ENCODE measurements at places on chromosomes 5 and 9.

DNA sequence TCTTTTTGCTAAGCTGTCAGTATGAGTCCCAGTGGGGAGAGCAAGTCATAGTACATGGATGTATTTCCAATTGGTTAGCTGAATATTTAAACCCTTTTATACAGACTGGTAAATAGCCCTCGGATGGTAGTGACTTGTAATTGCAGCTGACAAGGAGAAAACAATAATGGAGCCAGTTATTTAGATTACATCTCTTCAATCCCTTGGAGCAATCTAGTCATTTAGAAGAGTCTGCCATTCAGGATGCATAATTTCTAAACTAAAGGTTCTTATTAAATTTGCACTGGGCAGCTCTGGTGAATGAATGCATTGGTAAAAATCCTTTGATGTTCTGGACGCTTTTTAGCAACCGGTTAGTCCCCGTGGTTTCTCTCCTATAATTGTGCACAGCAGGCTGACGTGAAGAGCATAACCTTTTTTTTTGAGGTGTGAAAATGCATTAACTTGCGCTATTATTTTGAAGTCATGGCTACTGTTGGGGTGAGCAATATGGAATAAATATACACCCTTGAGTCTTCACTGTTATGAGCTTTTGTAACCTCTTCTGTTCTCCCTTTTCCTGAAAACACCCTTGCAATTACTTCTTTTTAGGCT, 158.6 kb upstream of the CD180 start:
- DNase-seq, result no peak

- DNase-seq, result no peak
Measured at GRCh38 chr9:134570151-134570621, 71.4 kb upstream of the COL5A1 start.

- DNase-seq, result no peak
Measured at GRCh38 chr5:107263387-107264018, 407.2 kb downstream of the EFNA5 start.

GRCh38 chr5:147898875-147899401, 7.4 kb downstream of the C5orf46 start:
- no peak for DNase-seq

GRCh38 chr9:31520301-31521085, 864.0 kb upstream of the ACO1 start:
- DNase-seq, result no peak

DNA sequence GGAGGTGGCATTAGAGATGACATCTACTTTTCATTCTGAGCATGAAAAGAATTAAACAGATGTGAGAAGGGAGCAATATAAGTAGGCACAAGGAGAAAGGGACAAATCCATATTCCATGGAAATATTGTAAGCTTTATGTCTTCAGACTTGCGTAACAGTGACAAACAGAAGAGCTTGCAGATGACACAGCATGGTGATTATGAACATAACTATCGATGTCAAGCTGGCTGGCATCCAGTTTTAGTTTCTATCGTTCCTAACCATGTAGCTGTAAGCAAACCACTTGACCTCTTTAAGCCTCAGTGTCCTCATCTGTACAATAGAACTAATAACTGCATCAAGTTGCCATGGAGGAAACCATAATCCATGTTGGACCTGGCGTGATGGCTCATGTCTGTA, 246.7 kb upstream of the ADRA1B start:
- no peak for DNase-seq

DNA sequence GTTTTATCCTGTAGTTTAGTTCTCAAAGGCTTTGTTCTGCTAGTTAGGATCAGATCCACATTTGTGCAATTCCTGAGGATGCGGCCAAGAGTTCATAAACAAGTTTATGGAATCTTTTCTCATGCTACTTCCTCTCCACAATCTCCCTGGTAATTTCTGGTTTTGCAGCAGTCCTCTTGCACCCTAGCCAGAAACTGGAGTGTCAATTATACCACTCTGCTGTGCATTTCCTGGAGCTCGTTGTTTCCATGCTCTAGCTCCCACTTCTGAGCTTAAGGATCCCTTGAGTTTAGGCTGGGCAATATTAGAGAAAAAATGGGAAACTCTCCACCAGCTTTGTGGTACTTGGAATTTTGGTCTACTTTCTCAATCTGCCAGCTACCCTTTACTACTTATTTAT, 474.7 kb downstream of the DIRAS2 start:
- DNase-seq, result no peak

- no peak for DNase-seq
Measured at GRCh38 chr5:170648541-170648940, 135.0 kb upstream of the GABRP start.

DNA sequence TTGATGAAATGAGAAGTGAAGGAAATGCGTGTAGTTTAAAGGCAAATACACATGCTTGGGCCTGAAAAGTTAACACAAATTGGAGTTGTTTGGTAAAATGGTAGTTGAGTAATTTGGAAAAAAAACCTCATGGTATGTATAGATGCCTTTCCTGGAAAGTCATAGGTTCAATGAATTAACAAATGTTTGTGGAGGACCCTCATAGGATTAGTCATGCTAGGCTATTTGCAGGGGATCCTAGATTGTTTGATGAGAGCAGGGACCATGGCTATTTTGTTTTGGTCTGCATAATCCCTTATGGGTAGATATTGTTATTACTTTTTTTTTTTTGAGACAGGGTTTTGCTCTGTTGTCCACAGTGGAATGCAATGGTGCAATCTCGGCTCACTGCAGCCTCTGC, 93.5 kb upstream of the NR3C1 start:
- DNase-seq, result no peak

GRCh38 chr9:121322037-121322736, 47.9 kb downstream of the STOM start:
- DNase-seq, result no peak

- DNase-seq, result no peak
Measured at GRCh38 chr5:143606043-143606752, 202.7 kb upstream of the NR3C1 start.

DNA sequence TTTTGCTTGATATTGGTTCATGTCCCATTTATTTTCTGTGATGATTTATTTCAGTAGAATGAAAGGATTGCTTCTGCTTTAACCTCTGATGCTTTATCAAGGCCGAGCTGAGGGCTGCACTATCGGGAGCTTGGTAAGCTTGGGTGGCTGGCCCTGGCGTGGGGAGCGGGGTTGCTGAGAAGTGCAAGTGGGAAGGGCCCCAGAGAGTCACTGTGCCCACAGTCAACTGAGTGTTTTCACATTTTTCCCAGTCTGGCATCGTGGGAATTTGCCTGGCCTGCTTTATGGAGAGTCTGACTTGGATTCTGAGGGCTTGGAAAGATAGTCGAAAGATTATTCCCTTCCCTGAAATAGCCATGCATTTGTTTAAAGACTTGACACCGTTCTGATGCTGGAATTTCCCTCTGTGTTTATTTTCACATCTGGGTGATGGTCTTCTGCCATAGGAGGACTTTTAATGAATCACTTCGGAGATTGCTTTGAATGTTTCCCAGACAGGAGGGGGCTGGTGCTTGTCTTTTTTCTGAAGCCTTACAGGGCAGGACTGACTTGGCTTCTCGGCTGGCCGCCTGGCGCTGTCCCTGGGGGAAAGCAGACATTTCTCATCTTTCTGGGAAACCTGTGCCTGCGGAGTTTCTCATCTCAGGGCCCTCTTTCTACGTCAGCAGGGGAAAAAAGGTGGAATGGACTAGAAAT, 139.0 kb downstream of the BOD1 start:
- no peak for DNase-seq

- peak; percentile 31 for DNase-seq
Measured at GRCh38 chr9:127451858-127452656, 747 bp downstream of the LRSAM1 start.

- no peak for DNase-seq
Measured at GRCh38 chr5:140221697-140222223, 46.8 kb downstream of the CYSTM1 start.

DNA sequence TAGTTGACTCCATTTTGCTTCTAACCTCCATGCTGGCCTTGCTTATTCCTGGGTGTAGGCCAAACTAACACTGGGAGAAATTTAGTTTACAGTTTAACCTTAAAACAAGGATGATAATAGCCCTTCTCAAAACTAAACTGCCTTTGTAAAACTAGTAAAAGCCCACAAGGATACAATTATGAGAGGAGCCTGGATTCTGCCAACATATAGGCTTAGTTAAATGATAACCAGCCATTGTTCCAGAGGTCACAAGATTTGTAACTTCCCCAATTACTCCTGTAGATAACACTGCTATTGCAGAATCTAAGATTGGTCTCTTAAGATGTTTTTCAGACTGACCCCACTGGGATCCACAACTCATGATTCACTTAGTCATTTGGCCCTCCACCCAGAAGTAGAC, 2300.3 kb upstream of the C9orf72 start:
- no peak for DNase-seq

- no peak for DNase-seq
Measured at GRCh38 chr5:113293975-113294310, 140.8 kb downstream of the TSSK1B start.

- no peak for DNase-seq
Measured at GRCh38 chr9:80952363-80952922, 736.9 kb downstream of the TLE1 start.

DNA sequence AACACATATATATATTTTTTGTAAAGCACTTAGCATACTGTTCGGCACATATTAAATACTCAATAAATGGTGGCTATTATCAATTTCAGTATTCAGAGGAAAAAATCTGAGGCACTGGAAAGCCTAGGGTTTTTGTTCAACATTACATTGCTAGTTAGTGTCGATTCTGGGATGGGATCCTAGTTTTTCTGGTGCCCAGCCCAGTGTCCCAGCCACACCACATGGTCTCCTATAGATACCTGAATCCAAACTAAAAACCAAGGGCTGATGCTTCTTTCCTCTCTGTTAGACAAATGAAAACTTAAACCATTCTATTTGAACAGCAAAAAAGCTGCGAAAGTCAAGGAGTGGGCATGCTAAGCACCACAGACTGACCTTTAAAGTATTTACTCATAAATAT, 810.7 kb upstream of the DMAC1 start:
- no peak for DNase-seq

- no peak for DNase-seq
Measured at GRCh38 chr5:143176048-143176447, 227.4 kb downstream of the NR3C1 start.

GRCh38 chr9:36791222-36791950, 218.7 kb downstream of the MELK start:
- DNase-seq, result no peak

GRCh38 chr5:125311743-125312142, 565.3 kb upstream of the ZNF608 start:
- no peak for DNase-seq

DNA sequence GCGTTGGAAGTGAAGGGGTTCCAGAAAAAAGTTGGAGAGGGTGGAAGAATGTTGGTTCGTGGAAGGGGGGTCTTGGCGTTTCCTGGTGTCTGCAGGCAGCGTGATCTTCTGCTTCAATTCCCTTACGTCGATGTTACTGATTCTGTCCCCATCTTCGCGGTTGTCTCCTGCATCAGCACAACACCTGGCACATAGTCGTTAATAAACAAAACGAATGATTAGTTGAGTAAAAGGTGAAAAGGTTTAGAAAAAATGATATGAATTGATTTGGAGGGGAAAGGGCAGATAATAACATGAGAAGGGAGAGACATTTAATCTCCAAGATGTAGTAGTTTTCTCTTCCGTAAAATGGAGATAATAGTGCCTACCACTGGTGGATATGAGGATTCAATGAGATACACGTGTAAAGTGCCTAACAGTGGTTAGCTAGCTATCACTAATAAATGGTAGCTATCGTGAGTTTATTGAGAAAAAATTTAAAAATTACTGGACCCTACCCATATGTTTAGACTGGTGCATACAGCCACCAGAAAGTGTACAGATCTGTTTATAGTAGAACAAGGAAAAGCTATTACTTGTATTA, 556 bp downstream of the MTREX start:
- DNase-seq, result peak; percentile 2

- no peak for DNase-seq
Measured at GRCh38 chr9:130537346-130538050, 41.9 kb upstream of the FUBP3 start.

DNA sequence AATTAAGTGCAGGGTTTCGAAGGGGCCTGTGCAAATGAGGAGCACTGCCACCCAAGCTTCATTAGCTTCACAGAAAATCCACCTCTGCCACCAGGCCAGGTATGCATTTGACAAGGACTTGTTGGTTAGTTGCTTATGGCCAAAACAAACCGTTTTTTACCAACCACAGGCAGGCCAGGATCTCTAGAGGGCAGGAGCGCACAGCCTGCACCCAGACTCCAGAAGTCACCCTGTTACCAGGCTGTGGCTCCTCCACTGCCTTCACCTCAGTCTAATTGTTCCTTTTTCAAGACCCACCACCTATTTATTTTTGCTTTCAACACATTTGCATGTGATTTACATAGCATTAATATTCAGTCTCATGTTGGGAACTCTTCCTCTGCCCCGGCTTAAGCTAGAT, 78.3 kb upstream of the HSPA9 start:
- DNase-seq, result no peak
